ENCODE measurements at places on chromosomes 1 and 21. TPM values are rescaled to one million over a fixed set of nuclear protein-coding genes. Genes with fewer than 3 reads are reported as not detected.
A peak's percentile ranks its signal among the peaks of the same experiment; 100 is the strongest.

DNA sequence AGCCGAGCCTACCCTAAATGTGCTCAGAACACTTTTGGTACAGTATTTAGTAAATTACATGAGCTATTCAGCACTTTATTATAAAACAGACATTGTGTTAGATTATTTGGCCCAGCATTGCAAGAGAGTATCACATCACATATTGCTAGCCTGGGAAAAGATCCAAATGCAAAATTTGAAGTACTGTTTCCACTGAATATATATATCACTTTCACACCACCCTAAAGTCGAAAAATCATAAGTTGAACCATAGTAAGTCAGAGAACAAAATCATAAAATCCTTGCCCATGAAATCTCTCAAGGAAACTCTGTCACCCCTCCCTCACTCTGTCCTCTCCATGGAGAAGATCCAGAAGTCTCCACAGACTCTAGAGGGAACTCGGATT is 33.1 kb downstream of the RGS8 start:
- DNase-seq, result no peak

The HSPB7 gene
- 744 TPM for total RNA-seq

The IVL gene
- total RNA-seq, result not detected

DNA sequence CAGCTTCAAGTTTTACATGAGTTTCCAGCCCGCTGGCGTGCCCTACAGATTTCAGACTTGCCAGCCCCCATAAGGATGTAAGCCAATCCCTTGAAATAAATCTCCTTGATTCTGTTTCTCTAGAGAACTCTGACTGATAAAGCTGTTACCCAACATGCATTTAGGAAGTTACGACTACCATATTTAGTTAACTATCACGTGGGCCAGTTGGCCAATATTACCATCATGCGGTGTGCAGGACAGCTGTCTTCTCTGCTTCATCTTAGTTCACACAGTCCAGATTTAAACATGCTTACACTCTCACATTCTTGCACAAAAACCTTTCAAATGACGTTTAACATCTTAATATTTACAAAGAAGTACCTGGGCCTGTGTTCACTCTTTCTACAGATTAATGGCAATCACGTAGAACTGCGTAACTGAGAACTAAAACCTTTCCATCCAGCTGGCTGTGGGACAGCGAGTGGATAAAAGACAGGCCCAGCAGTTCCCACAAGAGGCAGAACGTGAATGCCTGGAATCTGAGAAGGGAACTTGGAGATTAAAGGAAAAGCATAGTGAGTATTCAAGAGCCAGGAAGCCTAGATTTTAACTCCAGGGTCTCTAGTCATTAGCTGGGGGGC is 20.8 kb downstream of the FAM177B start:
- DNase-seq, result peak; percentile 58

DNA sequence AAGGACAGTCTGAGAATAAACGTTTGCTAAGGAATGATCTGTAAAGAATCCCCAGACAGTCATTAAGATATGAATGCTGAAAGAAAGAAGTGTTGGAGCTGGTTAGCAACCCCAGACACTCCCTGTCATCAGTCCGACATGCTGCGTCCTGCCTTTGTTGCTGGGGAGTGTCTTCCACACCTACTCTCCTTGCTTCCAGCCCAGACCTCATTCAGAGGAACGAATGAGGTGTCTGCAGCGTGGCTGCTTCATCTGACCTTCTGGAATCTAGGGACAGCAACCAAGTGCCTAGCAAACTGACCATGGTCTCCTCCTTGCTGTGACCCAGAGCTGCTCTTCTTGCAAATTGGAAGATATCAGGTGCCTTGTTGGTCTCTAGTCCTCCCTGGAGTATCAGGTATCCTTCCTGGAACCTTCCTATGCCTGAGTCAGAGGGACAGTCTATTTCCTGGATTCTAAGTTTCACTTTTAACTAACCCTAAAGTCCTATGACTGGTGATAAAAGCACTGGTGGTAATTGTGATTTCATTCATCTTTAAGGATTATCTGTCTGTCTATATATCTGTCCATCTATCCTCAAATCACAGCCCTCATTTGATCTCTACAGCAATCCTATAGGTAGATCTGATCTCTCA is 45.3 kb downstream of the NFASC start:
- no peak for DNase-seq

DNA sequence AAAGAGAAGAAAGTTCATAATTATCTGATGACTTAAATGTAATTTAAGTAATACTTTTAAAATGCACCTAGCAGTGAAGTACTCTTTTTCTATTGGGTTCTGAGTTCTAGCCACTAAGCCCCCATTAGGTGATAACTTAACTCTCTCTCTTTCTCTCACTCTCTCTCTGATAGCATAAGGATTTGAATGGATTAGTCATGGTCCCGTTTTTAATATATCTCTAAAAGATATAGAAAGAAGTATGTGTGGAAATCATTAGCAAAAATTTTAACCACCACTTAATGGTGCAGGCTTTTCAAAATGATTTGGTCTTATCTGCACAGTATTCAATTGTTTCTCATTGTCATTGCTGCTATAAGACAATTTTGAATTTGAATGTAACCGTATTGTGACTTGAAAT is 78.2 kb downstream of the RWDD3 start:
- DNase-seq, result no peak

Measured in cardiac muscle cell (in vitro differentiated cells and primary cell).